CD4-positive, alpha-beta T cell treated with Interleukin-10 for 1 hour (primary cell): ENCODE measurements at places on chromosomes 2 and 18.

DNA sequence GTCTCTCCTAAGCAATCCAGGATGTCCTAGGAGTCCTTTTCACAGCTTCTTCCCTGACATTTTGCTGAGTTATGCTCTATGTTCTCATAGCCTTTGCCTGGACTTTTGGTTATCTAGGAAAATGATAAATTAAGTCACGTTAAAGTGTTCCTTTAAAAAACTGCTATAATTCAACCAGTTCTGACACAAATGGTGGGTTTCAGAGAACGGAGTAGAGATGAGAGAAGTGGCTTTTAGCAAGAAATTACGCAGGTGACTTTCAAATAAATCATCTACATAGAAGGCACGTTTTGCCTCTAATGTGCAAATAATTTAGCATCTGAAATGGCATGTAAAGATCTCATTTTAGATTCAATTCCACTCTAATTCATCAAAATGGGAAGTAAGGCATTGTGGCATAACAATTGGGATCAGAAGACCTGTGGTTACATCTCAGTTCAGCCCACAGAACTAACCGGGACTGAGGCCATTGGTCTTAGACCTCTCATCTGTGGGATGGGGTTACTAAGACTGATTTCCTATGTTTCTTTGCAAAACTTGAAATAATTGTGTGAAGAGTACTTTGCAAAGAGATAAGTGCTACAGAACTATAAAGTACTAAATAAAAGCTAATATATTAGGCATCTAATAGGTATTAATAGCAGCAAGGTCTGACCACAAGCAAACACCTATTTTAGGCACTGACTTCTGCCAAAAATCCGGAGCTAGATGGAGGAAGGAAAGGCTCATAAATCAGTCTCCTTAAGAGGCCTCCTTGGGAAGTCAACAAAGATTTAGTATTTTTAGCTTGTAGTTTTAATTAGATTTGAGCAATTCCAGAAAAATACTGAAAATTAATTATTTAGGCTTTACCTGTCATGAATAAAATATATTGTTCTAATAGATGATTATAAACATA, 211.4 kb downstream of the PIEZO2 start:
- no peak for DNase-seq

DNA sequence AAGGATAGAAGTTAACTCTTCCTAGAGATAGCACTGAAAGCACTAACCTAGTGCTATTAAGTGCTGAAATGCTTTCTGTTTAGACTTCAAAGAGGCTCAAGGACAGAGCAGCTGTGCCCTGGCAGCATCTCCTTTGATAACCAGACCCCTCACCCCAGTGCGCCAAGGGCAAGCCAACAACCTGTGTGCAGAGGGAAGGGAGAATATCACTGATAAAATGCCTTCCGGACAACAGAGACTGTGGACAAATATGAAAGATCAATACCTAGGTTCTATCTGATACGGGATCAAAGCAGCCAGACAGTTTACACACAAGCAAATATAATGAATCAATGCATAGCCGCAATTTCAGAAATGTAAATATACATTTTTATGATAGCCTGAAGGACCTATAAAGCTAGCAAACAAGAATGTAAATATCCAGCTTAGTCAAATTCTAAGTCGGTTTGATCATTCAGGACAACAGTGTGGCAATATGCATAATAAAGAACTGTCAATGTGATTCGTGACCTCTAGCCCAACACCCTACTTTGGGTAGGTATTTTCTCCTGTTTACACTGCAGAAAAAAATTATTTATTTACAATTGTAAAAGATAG, 91.8 kb upstream of the RFX8 start:
- DNase-seq: no peak

DNA sequence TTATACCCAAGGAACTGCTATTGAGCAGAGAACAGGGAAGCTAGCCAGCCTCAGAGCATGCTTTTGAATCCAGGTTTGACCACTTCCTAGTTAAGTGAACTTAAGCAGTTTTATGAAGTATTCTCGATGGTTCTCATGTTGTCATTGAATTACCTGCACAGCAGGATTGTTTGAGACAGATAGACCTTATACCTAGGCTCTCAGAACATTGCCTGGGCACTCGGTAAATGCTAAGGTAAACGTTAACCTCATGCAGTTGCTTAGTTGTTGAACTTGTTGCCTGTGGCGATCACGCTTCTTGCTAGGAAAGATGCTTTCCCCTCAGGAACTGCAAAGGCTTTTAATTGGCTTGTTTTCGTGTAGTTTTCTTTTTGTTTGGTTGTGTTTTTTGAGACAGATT, 34.0 kb upstream of the CHMP1B start:
- no peak for DNase-seq

GRCh38 chr2:168087401-168087800, 160.0 kb downstream of the STK39 start:
- DNase-seq: no peak

- no peak for DNase-seq
These were observed 41.4 kb upstream of the TRIB2 start for GRCh38 chr2:12675352-12675795.

DNA sequence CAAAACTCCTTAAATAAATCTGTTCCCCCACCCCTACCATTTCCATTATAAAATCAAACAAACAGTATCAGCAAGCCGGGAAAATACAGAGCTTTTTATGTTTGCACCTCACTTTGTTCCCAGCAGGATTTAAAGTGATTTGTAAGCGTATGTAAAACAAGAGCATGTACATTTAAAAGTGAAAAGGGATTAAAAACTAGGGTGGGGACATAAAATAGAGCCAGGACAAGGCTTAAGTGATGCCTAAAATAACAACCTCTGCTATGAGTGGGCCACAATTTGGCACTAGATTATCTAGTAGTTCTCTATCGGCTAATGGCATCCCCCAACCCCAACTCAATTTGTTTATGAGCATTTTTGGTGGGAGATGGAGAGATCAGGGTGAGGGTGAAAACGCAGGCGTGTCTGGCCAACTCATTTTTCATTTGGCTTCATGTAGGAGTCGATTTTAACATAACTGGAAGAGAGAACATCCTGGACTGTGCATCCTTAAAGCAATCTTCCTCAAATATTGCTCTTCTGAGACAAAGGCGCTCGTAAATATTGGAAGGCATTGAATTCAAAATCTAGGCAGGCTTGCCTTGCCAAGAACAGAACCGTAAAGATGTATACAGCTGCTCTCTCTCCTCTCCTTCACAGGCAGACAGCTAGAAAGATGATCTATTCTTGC, 34.5 kb upstream of the TSPYL6 start:
- DNase-seq: no peak

DNA sequence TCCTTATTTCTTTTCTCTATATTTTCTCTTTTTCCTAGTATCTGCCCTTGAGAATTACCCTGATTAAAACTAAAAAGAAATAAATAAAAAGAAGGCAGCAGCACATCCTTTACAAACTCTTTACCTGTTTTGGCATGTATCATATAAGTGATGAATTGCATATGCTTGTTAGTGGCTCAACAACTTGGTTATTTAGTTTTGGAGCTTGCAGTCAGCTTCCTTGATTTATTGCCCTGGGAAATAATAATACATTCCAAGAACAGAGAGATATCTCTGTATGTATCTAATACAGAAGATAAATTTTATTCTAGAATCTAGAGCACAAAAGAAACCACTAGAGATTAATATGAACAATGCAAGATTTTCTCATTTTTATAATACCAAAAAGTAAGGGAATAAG, 139.8 kb upstream of the ZC3H15 start:
- no peak for DNase-seq
